Upper lobe of right lung (tissue), 1 donor: ENCODE measurements at places on chromosomes 2 and 18. TPM values are rescaled to one million over a fixed set of nuclear protein-coding genes. Genes with fewer than 3 reads are reported as not detected.

TXNDC2 gene
- total RNA-seq: 0.55 TPM

GRCh38 chr2:2520401-2520811, 189.3 kb upstream of the MYT1L start:
- DNase-seq: no peak

DNA sequence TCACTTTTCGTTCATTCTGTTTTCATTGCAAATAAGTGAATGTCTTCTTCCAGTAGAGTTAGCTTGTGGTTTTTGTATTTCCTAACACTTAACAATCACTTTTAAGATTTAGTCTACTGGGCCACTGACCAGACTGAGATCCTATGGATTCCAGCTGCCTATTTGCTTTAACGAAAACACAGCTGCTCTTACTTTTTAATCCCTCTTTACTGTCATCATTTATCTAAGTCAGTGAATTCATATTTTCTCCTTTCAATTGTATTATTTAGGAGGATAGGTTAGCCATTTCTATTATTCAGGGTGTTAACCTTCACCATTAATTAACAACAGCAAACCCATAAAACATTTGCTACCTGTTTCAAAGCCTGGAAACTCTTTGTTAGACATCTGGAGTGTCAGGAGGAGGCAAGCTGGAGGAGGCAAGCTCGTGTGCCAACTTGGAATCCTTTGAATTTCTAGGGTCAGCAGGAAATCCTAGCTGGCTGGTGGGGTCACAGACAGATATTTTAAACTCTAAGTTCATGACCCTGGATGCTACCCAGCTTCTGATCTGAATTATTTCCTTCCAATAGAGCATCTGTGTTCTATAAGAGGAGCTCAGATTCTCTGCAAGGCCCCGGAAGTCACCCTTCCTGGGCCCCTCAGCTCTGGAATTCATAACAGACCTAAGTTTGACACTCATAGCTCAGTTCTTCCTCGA, 385.3 kb downstream of the RBM43 start:
- DNase-seq: no peak

- DNase-seq: no peak
Observed at GRCh38 chr2:183034806-183035205, 3.5 kb downstream of the NCKAP1 start.

DNA sequence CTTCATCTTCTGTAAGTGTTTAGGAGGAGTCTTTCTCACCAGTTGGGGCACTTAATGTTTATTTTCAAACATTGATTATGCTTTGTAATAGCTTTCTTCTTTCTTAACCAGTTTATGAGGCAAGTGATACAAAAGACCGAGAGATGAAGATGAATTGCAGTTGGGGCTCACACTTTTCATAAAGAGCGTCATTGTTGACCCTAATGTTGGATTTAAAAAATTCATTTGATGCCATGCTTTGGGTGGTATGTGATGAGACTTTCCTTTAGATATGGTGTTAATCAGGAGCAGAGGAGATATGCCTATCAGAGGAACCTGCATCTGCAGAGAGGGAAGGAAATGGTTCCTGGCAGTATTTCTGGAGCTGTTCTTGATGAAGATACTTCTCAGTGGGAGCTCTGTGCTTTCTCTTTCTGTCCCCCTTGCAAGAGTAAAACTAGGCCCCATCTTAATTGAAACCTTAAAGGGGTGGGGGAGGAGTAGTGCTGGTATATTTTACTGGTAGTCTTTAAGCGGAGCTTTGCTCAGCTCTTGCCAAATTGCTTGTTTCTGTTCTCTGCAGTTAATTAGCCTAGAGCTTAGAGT, 2.3 kb downstream of the EML4 start:
- no peak for DNase-seq
